ENCODE measurements at places on chromosomes 16 and 17. TPM values are rescaled to one million over a fixed set of nuclear protein-coding genes. Genes with fewer than 3 reads are reported as not detected.

MYH1 gene
- polyA plus RNA-seq = not detected

NUBP2 gene
- 96.6 TPM for polyA plus RNA-seq

WFDC1 gene
- not detected for polyA plus RNA-seq

PMP22 gene
- polyA plus RNA-seq = not detected

SLC16A13 gene
- 1.4 TPM for polyA plus RNA-seq

FOXN1 gene
- not detected for polyA plus RNA-seq

CCL14 gene
- not detected for polyA plus RNA-seq

PIPOX gene
- polyA plus RNA-seq = 0.99 TPM

CHST4 gene
- not detected for polyA plus RNA-seq

TCAP gene
- not detected for polyA plus RNA-seq

MRPL28 gene
- 67.8 TPM for polyA plus RNA-seq

ERBB2 gene
- 2.4 TPM for polyA plus RNA-seq

Measured in CD8-positive, alpha-beta memory T cell (primary cell).